ENCODE measurements at places on chromosomes 3 and 15. TPM values are rescaled to one million over a fixed set of nuclear protein-coding genes. Genes with fewer than 3 reads are reported as not detected.

Gene IL12A
- 0.65 TPM for total RNA-seq

Gene ACAD9
- total RNA-seq = 57.7 TPM

Gene AHSG
- not detected for total RNA-seq

Gene SH3GL3
- total RNA-seq = not detected

Gene ALDH1A2
- total RNA-seq = 2.3 TPM

Gene RYK
- total RNA-seq = 111 TPM

Gene DUOX2
- total RNA-seq = not detected

Gene CD200
- total RNA-seq = 4.9 TPM

Gene SNTN
- not detected for total RNA-seq

Gene LRTM1
- total RNA-seq = not detected

Gene GPR156
- 0.27 TPM for total RNA-seq

Measured in thoracic aorta endothelial cell (primary cell).